SK-N-SH (cell line): ENCODE measurements at places on chromosomes 13 and 19.

DNA sequence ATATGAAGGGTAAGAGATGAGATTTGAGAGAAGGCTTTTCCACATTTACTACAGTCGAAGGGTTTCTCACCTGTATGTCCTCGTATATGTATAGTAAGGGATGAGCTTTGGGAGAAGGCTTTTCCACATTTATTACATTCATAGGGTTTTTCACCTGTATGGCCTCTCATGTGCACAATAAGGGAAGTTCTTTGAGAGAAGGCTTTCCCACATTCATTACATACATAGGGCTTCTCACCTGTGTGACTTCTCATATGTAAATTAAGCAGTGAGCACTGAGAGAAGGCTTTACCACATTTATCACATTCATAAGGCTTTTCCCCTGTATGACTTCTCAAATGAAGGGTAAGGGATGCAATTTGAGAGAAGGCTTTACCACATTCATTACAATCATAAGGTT is 41.8 kb downstream of the ZNF527 start:
- no peak for DNase-seq

- no peak for DNase-seq
Observed at GRCh38 chr13:69092615-69093322, 1014.9 kb upstream of the ATXN8OS start.

DNA sequence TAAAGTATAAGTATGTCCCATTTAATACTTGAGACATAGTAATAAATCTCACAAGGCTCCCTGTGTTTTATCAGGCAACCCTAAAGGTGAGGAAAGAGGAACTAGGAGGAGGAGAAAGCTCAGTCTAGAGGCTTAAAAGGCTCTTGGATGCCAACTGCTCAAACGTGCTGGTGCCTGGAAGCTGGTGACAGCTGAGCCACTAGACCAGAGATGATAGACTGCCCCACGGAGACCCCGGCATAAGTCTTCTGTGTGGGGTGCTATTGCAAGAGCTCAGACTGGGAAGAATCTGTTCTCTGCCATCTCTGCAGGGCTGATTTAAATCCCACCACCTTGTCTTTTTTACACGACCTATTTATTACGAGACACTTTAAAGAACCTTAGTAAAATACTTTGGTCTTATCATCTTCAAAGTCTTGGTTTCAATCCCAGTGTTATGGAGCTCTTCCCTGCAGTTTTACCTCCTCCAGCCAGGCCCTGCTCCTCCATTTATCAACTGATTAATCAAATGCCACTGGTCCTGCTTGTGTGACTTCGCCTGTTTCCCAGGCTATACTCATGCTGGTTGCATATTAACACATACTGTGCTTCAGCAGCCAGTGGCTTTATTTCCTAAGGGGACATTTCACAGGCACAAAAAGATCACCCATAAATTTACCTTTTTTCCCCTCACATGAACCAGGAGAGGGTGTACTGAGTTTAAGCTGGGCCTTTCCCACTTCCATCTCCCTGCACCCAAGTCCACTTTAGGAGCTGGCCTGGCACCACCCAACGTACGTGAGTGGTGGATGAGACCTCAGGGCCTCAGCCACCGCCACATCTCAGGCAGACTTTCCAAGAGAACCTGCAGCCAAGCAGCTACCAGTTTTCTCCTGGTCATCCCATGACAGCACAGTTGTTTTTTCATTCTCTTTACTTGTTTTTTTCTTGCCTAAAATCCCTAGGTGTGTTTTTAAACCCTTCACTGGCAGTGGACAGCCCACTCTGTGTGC is 7.8 kb upstream of the ATP12A start:
- DNase-seq: no peak

- DNase-seq: no peak
Observed at GRCh38 chr19:54614726-54615125, 15.6 kb upstream of the LILRB1 start.

DNA sequence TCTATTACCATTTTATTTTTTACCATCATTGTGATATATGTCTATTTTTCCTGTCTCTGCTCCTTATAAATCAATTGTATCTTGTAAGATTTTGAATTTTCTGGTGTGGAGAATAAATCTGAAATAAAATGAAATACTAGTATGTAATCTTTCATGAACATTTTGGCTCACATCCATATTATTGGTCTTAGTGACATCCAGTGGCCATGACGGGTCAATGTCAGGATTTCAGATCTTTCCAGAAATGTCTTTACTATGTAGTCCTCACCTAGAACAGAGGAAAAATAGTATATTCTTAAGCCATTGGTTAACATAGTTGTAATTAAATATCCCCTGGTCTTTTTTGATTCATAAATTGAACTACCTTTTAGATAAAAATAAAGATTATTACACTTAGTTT is 109.8 kb upstream of the GPC6 start:
- peak; percentile 26 for DNase-seq

- DNase-seq: no peak
Observed at GRCh38 chr19:5586300-5587070, 18.7 kb upstream of the TINCR start.

GRCh38 chr19:42435316-42435715 is 7.4 kb downstream of the CXCL17 start:
- DNase-seq: no peak

DNA sequence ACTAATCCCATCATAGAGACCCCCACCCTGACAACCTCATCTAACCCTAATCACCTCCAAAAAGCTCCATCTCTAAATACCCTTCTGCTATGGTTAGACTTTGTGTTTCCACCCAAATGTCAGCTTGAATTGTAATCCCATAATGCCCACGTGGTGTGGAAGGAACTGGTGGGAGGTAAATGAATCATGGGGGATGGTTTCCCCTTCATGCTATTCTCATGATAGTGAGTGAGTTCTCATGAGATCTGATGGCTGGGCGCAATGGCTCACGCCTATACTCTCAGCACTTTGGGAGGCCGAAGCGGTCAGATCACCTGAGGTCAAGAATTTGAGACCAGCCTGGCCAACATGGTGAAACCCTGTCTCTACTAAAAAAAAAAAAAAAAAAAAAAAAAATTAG is 2.6 kb downstream of the VMAC start:
- DNase-seq: no peak
